Stimulated activated CD8-positive, alpha-beta memory T cell treated with anti-CD3 and anti-CD28 coated beads, Interleukin-4, amount 100 ng/mL, for 4 hours (primary cell): ENCODE measurements at places on chromosomes 12 and 14.

DNA sequence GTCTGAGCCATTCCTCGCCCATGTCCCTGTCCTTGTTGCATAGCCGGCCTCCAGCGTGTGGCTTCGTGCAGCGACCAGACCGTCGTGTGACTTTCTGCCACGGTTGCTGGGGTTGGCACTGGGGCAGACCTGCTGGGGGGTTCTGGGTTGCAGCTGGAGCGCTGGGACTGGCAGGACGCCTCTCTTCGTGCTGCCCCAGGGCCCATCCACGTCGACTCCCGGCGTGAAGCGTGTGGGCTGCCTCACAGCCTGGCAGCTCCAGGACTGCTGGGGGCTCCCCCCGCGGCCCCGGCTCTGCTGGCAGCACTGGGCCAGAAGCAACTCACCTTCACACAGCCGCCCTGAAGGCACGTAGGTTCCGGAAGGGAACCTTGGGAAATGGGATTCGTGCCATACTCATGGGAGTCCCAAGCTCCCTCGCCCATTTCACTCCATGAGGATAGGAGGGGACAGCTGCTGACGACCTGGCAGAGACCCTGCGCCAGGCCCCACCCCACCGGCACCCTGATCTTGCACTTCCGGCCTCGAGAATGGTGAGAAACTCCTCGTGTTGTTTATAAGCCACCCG lies 51.9 kb downstream of the GALNT9 start:
- no peak for DNase-seq

DNA sequence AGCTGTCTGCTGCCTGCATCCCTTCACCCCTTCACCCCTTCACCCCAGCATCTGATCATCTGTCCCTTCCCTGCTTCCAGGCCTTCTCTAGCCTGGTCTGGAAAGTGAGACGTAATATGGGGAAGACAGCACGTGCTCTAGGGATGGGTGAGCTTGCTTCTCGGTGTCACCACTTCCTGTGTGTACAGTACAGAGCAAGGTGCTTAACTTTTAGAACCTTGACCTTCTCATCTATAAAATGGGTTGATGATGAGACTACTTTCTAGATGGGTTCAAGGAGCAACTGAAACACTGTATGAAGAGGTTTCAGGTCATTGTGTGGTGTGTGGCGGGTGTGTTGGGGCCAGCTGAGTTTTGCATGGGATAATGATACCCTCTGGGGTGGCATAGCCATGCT lies 140.5 kb downstream of the TSPAN9 start:
- DNase-seq = no peak

GRCh38 chr12:51429700-51430099 lies 5.1 kb downstream of the SLC4A8 start:
- DNase-seq = no peak

GRCh38 chr14:99779751-99780150 lies 13.5 kb upstream of the EML1 start:
- no peak for DNase-seq

GRCh38 chr12:12180136-12180535 lies 86.7 kb downstream of the LRP6 start:
- DNase-seq = no peak

GRCh38 chr14:39726563-39726962 lies 294.3 kb upstream of the FBXO33 start:
- no peak for DNase-seq

GRCh38 chr12:24993793-24994192 lies 44.9 kb upstream of the BCAT1 start:
- DNase-seq = no peak

DNA sequence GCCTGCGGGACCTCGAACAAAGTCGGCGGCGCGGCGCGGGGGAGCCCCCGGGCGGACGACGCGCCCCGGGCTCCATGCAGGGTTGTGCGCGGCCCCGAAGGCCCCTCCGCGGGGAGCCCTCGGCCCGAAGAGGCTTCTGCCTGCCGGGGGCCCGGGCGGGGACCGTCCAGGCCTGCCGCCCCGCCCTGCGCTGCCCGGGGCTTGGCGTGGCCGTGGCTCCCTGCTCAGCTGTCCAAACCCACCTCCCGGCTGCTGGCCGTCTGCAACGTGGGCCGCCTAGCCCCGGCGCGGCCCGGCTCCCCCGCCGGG lies 670 bp downstream of the DYRK2 start:
- no peak for DNase-seq

GRCh38 chr14:101179691-101180211 lies 276.2 kb upstream of the RTL1 start:
- DNase-seq = no peak

DNA sequence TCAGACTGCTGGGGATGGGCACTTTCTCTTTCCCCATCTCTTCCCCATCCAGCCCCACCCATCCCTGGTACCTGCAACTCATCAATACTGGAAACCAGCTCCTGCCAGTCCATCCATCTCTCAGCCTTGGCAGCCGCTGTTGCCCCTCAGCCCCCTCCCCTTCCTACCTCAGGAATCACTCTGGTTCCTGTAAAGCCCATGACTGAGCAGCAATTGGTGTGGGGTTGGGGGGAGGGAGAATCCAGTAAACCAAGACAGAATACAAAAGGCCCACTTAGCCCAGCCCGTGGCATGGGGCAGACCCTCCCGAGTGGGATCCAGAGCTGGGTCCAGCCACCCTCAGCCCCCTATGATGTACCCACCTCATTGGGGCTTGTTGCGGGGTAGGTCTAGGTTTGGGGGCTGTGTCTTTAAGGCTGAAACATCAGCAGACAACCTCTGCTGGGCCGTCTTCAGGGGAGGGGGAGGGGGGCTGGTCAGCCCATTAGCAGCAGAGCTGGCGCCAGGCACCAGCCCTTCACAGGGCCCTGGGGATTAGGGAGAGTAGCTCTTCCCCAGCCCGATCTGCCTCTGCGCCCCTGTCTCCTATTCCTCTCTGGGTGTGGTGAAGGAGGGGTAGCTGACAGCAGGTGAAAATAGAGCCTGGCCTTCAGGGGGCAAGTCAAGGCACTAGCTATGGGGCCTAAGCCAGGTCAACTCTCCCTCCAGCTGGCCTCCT lies 702 bp upstream of the PRPH start:
- no peak for DNase-seq

DNA sequence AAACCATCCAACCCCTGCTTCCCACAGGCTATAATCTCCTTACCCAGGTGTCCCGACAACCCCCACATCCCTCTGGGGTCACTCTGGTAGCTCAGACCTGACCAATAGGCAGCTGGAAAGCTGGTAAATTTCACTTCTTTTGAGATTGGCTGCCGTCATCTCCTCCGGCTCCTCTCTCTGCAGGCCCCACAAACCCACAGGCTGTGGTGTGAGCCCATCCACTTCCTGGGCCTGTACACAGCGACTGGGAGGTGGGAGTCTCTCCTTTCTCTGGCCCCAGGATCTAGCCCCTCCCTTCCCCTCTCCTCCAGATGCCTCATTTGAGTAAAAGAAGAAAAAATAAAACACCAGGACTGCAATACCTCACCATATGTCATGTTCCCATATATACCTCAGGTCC lies 709 bp downstream of the INHBC start:
- DNase-seq = no peak

GRCh38 chr12:11092128-11092527 lies at the start of gene TAS2R43:
Gene TAS2R43 (minus strand): TSS chr12:11092313. CDS start chr12:11092229, 84 bp downstream.
- DNase-seq = no peak

GRCh38 chr12:130581782-130582181 lies 134.3 kb downstream of the RIMBP2 start:
- DNase-seq = no peak

- DNase-seq = no peak
Measured at GRCh38 chr12:98418357-98419075, 96.9 kb upstream of the TMPO start.

DNA sequence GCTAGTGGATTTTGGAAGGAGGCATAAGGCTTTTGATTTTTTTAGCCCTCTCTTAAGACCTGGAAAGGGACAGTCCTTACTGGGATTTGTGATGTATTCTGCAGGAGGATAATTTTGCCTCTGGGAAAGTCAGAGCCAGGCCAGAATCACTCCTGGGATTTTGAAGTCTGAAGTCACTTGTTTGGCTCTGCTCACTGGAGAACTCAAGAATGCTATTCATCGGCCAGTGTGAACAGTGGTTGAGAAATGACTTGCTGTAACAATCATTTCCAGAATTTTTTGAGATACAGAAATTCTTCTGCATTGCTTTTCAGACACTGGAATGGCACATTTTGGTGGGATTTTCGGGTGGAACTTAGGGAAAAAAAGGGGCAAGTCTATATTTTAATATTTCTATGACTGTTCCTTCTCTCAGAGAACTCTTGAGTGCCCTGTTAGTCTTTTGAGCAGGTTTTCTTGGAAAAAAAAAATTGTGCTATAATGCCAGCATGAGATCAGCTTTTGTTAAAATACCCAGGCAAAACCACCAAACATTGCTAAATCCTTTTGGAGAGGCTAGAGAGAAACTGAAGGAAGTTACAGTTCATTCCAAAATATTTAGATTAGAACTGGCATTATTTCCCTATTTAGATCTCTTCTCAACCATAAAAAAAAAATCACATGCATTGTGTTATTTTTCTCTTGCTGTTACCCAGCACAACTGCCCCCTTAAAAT lies 26.1 kb upstream of the BHLHE41 start:
- DNase-seq = no peak

GRCh38 chr12:87155621-87156020 lies 873.6 kb downstream of the C12orf50 start:
- DNase-seq = no peak

DNA sequence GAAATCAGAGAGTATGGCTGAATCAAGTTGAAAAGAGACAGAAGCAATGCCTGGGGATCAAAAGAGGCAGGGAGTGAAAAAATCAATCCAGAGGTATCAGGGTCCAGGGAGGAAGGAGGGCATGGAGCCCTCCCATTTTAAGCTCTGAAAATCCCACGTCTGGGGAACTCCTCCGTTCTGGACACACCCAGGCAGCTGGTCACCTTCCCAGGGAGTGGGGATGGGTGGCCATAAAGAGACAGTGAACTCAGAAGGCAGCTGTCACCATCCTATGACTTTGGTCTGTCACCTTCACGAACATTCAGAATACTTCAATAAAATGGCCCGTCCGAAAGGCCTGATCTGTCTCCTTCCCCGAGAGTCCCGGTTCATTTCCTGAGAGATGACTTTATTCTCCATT lies 71.6 kb downstream of the MAP1LC3B2 start:
- DNase-seq = no peak

DNA sequence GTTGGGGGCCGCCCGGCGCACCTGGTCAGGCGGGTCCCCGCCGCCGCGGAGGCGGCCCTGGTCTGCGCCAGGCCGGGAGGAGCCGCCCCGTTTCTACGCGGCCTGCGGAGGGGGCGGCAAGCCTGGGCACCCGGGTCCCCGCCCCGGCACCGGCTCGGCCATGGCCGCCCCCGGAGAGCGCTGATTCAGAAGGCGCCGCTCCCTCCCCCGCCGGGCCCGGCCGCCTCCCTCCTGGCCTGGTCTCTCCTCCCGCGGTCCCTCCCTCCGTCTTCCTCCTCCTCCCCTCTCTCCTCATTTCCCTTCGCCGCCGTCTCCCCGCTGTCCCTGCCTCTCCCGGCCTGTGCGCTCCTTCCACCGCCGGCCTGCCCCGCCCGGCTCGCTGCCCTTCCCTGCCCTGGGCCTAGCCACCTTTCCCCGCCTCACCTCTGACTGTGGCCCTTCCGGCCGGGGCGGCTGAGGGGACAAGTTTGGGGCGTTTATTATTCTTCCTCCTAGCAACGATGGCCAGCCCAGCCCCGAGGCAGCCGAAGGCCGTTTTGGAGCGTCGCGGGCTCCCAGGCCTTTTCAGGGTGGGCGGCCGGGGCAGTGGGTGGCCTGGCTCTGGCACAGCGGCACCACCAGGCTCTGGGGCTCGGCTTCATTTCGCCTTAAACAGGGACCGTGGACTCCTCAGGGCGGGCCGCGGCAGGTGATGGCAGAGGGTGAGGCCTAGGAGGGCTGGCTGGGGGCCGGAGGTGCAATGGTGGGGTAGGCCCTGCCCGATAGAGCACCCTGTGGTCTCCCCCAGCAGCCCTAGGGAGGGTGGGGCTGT lies 768 bp downstream of the CEP170B start:
- DNase-seq = no peak

- no peak for DNase-seq
Measured at GRCh38 chr12:112304436-112304835, 77.8 kb downstream of the HECTD4 start.

DNA sequence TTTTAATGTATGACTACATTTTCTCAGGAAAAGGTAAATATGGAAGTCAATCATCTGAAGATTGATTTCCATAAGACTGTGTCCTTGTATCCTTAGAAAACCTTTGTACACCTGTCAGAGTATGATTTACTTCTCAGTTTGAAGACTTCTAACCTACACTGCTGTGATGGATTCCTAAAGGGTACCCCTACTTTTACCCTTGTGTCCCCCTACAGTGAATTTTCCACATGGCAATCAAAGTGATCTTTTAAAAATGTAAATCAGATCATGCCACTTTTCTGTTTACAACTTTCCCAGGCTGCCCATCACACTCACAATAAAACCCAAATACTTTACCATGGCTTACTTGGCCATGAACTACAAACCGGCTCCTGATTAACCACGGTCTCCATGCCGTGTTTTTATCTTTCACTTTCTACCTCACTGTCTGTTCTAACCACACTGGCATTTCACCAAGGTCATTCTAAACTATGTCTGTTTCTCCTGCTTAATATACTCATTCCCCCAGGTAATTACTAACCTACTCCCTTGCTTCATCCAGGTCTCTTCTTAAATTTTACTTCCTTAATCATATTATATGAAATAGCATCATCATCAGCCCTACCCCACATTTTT lies 8.1 kb downstream of the DNAI7 start:
- no peak for DNase-seq

- DNase-seq = no peak
Measured at GRCh38 chr12:131919366-131920156, 9.5 kb upstream of the PUS1 start.

DNA sequence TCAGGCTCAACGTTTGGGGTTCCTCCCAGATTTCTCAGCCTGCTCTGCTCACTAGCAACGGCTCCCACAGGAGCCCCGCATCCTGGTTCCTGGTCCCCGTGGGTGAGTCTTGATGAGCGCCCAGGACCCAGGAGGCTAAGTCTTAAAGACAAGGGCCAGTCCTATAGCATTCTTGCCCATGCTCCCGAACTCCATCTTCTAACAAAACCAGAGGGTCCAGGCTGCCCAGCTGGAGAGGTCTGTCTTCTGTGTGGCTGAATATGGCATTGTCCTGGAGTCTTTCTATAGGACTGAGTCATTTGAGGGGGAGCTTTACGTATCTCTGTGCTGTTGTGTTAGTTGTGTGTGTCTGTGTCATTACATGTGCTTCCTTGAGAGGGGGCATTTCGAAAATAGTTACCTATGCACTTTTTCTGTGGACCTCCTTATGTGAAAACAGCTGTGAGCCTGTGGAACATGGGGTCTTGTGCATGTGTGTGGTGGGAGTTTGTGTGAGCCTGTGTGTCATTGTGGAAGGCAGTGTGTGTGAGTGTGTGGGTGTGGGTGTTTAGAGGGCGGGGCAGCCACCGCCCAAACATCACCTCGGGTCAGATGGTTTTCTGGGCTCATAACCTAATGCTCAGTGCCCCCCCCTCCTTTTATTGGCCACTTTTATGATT lies 9.1 kb upstream of the TBX5 start:
- no peak for DNase-seq

DNA sequence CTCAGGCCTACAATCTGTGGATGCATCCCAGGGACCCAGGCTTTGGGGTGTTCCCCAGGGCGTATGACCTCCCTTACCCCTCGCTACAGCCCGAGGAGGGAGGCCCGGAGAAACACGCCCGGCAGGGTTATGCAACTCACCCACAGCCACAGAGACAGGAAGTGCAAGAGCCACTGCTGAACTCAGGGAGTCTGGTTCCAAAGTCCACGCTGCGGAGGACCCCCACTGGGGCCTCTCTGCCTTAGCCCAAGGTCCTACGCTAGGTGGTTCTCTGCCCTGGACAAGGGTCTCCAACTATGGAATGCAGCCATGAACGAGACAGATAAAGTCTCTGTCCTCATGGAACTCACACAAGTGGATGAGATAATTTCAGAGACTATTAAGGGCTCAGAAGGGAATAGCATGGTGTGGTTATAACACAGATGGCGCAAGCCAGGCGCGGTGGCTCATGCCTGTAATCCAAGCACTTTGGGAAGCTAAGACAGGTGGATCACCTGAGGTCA lies 11.3 kb downstream of the SCARB1 start:
- DNase-seq = no peak
